Activated naive CD4-positive, alpha-beta T cell (primary cell): ENCODE measurements at places on chromosomes 1 and 21.

GRCh38 chr21:30337772-30338171 is 278 bp upstream of the KRTAP27-1 start:
- DNase-seq = no peak

DNA sequence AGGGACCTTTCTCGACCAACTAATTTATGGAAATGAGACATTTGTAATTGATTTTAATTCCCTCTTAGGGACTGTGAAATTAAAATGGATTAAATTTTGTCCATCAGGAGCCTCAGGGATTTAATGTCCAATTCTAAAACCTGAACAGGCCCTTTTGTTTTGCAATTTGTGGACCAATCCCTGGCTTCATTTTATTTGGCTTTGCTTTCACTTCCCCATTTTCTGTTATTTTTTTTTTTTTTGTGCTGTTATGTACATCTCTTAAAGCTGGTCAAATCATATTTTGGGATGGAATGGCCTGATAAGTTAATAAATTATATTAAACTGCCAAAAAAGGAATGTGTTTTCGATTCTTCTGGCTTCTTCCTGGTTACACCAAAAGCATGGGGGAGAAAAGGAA is 28.9 kb downstream of the ZSCAN20 start:
- no peak for DNase-seq

DNA sequence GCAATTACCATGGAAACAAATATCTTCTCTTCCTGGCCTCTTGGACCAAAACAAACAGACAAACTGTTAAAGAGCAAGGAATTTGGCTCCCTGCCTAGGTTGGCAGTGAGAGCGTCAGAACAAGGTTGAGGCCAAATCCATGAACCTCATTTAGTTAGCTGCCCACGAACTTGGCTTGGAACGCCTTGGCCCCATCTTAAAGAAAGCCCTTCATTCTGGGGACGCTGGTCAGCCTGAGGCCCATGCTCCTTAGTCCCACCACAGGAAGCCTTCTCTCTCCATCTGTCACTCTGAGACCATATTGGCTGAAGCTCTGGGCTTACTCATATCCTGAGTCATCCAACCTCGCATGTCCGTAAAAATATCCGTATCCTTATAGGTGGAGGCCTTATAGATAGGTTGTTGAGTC is 62.4 kb upstream of the DIRAS3 start:
- DNase-seq = no peak

DNA sequence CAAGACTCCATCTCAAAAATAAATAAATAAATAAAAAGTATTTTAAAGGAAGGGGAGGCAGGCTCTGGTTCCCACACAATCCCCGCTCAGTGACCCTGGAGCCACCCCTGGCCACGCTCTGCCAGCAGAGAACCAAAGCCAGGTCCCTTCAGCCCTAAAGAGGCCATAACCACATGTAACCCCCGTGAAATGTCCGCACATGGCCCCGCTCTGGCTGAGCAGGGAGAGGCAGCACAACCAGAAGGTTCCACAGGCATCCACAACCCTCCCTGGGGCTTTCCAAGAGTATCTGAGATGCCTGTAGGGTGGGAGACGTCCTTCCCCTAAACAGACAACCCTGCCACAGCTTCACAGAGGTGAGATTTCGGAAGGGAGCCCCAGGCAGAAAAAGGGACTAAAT is 1.4 kb upstream of the ARF1 start:
- DNase-seq = no peak

GRCh38 chr1:54481201-54481884 is 66.7 kb upstream of the ACOT11 start:
- DNase-seq = no peak

GRCh38 chr1:167854184-167854583 is 59.8 kb downstream of the ADCY10 start:
- DNase-seq = no peak

DNA sequence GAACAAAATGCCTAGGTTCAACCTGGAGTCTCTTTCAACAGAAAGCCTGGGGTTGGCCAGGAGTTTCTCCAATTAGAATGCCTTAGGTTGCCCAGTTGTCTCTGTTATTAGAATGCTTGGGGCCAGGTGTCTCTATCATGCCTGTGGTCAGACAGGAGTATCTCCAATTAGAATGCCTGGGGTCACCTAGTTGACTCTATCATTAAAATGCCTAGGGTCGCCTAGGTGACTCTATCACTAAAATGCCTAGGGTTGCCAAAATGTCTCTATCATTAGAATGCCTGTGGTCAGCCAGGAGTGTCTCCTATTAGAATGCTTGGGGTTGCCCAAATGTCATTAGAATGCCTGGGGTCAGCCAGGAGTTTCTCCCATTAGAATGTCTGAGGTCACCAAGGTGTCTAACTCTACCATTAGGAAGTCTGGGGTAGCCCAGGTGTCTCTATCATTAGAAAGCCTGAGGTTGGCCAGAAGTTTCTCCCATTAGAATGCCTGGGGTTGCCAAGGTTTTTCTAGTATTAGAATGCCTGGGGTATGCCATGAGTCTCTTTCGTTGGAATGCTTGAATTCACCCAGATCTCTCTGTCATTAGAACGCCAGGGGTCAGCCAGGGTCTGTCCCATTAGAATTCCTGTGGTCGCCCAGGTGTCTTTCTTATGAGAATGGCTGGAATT is 57.9 kb downstream of the RNF187 start:
- DNase-seq = no peak

- peak; percentile 4 for DNase-seq
These were observed 37.4 kb downstream of the TMCO4 start for GRCh38 chr1:19762175-19762779.

DNA sequence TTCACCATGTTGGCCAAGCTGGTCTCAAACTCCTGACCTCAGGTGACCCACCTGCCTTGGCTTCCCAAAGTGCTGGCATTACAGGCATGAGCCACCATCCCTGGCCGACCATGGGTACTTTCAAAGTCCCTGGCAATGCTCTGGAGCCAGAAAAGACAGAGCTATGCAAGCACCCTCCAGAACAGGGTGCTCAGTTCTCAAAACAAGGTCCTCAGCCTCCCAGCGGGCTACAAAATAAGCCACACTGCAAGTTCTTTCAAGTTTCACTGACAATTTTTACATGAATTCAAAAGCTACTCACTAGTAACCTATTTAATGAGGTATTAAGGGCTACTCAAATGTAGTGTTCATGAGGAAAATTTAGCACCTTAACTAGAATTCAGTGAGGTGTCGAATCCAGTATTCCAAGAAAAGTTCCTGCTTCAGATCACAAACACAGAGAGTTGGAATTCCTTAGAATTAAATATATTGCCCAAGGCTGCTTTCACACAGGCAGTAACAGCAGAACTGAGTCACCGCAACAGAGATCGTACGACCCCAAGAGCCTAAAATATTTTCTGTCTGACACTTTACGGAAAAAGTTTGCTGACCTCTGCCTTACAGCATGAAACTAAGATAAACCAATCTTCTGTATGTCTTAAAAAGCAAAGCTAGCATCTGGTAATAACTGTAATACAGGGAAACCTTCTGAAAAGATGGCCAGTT is 60.7 kb downstream of the HSF2BP start:
- DNase-seq = no peak

- DNase-seq = no peak
These were observed 202.3 kb upstream of the BRINP3 start for GRCh38 chr1:190679983-190680382.

DNA sequence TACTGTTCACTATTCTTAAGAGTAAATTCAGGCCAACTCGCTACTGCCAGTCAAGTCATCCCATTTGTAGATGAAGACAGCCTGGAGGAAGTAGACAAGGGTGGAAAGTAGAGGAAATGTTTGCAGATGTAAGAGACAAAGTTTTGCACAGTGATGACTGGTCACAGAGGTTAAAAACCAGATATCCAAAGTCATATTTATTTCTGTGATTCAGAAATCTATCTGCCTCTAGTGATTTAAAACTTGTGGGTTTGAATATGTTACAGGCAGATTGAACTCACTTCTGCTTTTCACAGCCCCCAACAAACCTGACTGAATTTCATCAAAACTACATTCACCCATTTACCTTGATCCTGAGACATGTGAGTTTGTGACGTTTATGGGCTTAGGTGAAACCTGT is 484.7 kb upstream of the C1orf87 start:
- DNase-seq = no peak

DNA sequence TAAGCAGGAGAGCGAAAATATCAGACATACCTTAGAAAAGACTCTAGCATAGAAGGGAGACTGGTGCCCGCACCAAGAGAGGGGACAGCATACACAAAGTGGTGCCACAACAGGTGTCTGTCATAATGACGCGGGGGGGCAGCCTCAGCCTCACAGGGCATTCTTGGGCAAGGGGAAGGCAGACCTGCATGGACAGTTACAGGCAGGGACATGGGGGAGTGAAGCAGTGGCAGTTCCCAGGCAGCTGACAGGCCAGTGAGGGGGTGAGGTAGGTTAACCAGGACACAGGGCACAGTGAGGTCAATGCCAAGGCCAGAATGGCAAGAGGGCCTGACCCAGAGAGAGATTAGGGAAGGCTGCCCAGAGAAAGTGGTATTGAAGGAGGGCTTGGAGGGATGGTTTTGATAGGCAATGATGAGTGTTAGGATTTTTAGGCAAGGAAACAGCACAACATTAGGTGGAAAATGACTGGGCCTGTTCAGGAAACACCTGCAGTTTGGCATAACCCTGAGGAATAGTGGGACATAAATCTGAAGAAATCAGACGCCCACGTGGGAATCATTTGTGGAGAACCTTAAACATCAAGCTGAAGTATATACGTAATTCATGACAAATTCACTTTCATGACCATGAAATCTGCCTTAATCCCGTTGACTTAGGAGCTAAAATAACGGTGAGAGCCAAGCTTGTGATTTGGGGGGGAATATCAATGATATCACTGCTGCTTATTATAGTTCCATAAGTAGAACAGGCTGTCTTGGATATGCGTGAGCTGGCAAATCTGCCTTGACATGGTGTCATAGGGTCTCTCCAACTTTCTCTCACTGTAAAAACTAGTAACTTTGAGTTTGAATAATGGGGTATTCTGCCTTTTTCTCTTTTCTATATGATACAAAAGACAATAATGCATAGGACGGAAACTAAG is 8.9 kb downstream of the PTPN14 start:
- no peak for DNase-seq

DNA sequence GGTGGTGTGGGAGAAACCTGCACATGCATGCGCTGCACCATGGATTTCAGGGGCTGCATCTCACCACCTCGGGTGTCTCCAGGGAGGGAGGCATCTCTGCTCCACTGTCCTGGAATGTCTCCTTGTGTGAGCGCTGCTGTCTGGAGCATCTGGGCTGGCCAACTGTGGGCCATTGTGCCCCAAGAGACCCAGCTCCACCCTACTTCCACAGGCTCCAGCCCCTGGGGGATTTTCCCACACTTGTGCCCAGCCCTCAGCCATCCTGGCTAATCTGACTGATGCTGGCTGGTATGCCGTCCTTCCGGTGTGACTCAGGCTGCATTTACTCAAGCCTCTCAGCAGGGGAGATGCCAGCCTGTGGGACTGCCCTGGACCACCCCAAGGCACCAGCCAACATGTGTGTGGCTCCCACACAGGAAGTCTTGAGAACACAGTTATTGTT is 62.0 kb downstream of the TRIM11 start:
- DNase-seq = no peak

GRCh38 chr1:195481293-195481692 is 1126.9 kb downstream of the KCNT2 start:
- DNase-seq = no peak

- DNase-seq = no peak
These were observed at the start of gene TRPM2 for GRCh38 chr21:44353191-44353970. Gene TRPM2 (plus strand): TSS chr21:44353621. CDS start chr21:44353701, 80 bp downstream.

GRCh38 chr1:107914119-107914765 is 50.7 kb downstream of the VAV3 start:
- DNase-seq = no peak

DNA sequence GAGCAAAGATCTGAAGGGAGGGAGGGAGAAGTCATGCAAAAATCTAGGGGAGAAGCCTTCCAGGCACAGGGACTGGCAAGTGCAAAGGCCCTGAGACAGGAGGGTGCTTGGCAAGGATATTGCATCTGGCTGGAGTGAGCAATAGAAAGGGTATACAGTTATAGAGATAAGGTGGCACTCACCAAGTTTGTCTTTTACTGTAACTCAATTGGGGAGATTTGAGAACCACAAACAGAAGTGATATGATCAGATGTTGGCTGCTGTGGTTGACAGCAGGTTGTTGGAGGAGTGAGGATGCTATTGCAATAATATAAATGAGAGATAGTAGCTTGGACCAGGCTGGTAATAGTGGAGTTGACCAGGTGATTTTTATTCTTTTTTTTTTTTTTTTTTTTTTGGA is 25.6 kb downstream of the MCOLN3 start:
- DNase-seq = no peak

DNA sequence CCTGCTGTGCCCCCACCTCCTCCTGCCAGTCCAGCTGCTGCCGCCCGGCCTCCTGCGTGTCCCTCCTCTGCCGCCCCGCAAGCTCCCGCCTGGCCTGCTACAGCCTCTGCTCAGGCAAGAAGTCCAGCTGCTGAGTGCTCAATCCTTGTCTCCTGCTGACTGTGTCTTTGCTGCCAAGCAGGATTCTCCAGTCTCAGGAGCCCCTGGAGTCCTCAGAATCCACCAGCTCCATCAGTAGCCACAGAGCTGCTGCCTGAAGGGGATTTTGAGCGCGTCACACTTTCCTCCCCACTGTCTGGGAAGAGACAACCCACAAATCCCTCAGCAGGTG is 973 bp downstream of the KRTAP10-11 start:
- no peak for DNase-seq

DNA sequence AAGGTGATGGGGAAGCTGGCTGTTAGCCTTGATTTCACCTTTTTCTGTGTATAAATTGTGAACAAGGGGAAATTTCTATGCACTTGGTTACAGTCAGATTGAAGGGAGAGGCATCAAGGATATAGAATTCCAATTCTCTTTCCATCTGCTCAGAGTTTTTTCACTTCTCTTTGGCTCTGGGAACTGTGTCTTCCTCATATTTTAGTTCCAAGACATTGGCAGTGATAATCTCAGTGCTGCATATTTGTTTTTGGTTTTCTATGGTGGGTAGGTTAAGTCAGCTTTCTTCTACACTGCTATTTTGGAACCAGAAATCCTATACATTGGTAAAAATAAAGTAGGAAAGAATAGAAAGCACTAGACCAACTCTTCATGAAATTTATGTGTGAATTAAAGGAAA is 569.6 kb upstream of the CXADR start:
- no peak for DNase-seq

- no peak for DNase-seq
These were observed 24.9 kb upstream of the CTBS start for GRCh38 chr1:84598846-84599741.

GRCh38 chr1:66160719-66161118 is 368.0 kb downstream of the PDE4B start:
- no peak for DNase-seq
